ENCODE measurements at places on chromosomes 3 and 15.

- no peak for DNase-seq
Measured at GRCh38 chr3:60755094-60755493, 496.2 kb downstream of the FHIT start.

DNA sequence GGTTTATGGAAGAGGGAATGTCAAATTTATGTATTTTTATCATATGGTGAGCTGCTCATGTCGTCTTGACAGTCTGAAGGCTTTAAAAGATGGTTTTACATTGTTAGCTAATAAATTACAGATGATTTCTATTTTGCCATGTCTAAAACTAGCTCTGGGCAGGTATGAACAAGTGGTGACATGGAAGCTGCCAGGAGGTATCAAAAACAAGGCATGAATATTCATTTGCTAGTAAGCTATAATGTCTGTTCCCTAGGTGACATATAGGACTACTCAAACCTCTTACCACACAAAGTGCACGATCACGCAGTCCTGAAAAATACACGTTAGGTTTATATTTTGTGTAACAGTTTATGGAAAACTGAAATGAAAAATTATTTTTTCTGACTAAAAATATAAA, 34.8 kb downstream of the ST3GAL6 start:
- DNase-seq: no peak

DNA sequence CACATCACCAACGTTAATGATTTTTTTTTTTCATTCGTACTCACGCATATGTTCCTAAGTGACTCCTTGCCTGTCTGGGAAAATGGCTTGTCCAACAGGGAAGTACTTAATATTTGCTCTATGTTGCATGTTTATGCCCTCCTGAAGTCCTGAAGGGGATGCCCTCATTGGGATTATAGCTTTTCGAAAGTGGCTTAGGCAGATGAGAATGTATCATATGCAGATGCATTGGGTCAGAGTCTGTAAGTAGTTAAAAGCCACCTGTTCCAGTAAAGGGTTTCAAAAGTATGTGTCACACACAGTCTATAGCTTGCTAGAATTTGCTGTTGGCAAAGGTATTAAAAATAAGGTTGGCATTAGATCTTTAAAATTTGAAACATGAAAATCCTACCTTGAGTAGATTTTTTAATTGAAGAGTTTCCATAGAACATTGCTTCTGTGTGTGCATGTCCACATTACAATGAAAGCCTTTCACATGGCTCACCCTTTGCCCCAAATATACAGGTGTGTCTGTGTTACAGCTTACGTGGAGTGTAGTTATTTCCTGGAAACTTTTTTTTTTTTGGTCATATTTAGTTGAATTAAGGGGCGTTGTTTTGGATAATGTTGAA, 2.1 kb downstream of the ABHD17C start:
- no peak for DNase-seq

- no peak for DNase-seq
Measured at GRCh38 chr15:69897471-69898237, 200.1 kb downstream of the TLE3 start.

GRCh38 chr3:47112997-47113396, 50.9 kb downstream of the SETD2 start:
- DNase-seq: no peak

DNA sequence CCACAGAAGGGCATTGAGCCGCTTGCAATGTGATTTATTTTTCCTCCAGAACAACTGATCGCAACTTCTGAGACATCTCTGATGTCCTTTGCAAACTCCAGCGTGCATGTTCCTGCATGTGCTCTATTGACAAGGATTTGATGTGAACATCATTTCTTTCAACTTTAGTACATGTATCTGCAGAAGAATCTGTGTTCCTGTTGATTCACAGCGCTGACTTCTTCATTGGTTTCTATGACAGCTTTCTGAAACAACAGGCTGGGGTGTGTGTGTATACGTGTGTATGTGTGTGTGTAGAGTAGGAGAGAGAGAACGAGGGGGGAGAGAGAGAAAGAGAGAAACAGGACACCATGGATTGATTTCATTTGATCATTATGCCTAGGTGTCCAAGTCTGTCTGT, 56.7 kb upstream of the CMTM8 start:
- no peak for DNase-seq

DNA sequence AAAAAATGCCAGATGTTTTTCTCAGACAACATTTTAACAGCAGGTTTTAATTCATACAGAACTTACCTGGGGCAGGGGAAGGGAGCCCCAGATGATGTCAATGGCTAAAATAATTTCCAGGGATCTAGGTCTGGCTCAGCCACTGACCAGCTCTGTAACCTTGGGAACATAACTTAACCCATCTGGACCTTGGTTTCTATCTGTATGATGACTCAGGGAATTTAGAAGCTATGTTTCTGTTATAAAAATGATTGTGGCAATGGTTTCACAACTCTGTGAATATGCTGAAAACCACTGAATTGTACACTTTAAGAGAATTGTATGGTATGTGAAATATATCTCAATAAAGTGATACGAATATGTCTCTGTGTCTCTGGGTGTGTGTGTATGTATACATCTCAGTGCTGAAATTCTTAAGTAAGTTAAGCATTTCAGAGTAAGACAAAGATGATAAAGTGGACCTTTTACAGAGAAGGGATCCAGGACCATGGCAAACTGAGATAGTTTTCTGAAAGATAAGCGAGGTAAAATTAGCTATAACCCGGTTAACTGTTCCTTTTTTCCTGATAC, 2.9 kb downstream of the SH3GL3 start:
- no peak for DNase-seq

- no peak for DNase-seq
Measured at GRCh38 chr3:69454204-69454787, 68.4 kb upstream of the FRMD4B start.

- DNase-seq: no peak
Measured at GRCh38 chr15:85755942-85756341, 38.8 kb downstream of the KLHL25 start.

DNA sequence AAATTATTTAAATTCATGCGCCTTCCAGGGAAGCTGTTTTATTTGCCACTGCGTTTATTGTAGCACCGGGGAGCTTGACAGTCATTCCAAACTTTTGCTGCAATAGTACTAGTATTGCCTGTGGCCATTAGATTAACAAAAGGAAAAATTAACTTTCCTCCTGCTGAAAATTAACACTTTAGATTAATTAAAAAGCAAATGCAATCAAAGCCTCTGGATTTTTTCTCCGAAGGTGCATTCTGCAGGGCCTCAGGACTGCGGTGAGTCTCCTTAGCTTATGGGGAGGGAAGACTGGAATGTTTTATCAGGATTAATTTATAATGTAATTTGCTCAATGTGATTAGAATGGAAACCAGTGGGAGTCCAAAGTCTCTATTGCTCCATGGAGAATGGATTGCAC, 456.4 kb upstream of the CFAP20DC start:
- DNase-seq: no peak

- DNase-seq: no peak
Measured at GRCh38 chr15:66184936-66185790, 68.4 kb downstream of the MEGF11 start.

DNA sequence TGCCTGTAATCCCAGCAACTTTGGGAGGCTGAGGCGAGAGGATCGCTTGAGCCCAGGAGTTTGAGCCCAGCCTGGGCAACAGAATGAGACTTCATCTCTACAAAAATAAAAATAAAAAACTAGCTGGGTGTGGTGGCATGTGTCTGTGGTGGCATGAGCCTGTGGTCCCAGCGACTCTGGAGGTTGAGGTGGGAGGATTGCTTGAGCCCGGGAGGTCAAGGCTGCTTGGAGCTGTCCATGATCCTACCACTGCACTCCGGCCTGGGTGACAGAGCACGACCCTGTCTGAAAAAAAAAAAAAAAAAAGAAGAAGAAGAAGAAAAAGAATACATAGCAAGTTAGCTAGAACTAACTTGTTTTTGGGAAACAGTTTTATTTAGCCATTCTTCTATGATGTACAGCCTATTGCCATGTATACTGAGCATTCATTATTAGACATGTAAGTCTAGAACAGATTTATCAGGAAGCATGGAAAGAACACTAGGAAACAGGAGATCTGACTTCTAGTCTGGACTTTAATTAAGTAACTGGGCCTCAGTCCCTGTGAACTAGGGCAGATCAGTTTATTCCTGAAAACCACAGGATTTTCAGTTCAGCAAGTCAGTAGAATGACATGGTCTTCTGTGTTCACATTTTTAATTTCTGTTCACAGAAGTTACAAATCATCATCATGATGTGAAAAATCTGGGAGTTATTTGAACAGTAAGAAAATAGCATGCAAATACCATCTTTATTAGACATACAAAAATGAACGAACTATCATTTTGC, 65.5 kb downstream of the KAT2B start:
- no peak for DNase-seq

GRCh38 chr3:67642734-67643133, 11.7 kb downstream of the SUCLG2 start:
- DNase-seq: no peak

DNA sequence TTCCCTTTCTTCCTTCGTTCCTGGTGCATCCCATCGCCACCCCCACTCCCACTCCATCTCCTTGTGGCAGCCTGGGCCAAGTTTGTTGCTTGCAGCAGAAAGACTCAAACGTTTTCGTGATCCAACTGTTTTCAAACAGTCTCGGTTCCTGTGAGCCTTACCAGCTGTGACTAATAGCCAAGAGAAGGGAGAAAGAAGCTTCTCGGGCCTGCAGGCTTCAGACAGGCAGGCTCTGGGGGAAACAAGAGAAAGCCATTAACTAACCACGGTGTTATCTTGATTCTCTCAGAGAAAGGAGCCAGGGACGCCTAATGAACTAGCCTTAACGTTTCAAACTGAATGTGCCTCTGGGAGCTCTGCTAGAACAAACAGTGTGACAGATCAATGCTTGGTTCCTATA, 742.0 kb downstream of the NR2F2 start:
- DNase-seq: no peak
